HAP-1 (cell line): ENCODE measurements at places on chromosomes 7 and 10.
A peak's percentile ranks its signal among the peaks of the same experiment; 100 is the strongest.

DNA sequence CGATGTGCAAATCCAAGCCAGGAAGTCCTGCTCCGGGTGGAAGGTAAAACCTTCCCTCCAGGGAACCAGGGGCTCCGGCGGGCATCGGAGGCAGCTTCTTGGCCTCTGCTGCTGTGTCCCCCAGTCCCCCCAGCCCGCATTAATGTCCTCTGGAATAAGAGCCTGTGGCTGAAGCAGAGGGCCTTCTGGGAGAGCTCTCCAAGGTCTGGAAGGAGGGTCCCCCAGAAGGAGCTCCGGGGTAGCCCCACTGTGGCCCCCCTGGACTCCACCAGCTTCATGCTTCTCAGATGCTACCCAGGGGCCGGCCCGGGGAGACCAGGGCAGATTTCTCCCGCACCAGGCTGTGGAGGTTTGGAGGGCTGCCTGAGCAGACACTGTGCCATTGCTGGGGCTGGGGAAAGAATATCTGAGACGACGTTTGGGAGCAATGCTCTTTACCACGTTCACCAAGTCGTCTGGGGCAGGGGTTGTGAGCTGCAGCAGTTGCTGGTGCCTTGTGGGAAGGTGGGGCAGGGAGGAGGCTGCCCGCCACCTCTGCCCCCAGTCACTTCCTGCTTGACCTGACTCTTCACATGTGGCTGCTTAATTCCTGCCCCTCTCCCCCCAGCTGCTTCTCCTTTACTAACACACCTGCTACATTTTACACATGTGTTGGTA lies 8.3 kb downstream of the ZNF853 start:
- no peak for DNase-seq

DNA sequence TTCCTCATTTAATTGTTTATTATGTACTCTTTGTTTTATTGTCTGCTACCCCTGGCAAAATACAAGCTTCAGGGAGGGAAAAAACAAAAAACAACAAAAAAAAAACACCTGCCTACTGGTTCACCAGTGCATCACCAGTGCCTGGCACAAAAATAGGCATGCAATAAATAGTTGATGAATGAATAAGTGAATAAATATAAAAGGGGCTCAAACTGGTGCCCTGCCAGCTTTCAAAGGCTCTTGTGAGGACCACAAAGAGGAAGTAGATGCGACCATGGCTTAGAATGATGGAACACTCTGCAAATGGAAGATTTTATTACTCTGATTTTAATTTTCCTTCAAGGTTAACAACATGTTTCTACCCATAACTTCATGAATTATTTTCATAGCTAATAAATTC lies 213.0 kb upstream of the INHBA start:
- no peak for DNase-seq

DNA sequence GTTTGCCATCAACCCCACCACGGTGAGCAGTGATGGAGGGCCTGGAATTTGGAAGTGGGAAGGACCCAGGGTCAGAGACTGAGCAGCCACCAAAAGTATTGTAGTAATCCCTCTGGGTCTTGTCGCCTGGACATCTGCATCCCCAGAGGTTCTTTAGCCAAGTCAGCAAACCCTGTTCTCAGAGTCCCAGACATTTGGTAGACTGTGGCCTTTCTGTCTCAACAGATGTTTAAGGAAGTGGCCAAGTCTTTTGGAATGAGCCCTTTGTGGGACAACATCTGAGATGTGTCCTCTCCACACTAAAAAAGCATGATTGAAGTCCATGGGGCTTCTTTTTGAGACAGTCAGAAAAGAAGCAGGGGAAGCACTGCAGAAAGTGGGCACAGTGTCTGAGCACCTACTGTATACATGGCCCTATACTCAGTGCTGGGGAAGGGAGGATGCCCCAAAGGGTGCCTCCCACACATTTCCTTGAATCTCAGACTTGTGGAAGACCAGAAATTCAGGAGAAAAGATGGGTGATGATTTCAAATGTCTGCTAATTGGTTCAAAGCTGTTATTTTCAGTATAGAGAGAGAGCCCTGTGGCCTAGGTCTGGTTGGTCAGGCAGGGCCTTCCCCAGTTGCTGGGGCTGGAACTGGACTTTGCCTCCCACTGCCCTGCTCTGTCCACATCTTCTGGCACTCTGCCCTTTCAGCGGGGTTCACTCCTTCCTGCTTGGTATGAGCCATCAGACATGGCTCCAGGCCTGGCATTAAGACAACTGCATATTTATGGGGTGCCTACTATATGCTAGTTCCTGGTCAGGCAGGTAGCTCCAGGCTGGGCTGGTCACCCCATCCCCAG lies 26.5 kb upstream of the VSIR start:
- DNase-seq, result no peak

GRCh38 chr7:140607441-140607989 lies 33.1 kb downstream of the DENND2A start:
- no peak for DNase-seq

GRCh38 chr10:85671530-85671929 lies 695.1 kb downstream of the GRID1 start:
- DNase-seq, result no peak

GRCh38 chr10:122089311-122090017 lies 100.5 kb downstream of the TACC2 start:
- no peak for DNase-seq

DNA sequence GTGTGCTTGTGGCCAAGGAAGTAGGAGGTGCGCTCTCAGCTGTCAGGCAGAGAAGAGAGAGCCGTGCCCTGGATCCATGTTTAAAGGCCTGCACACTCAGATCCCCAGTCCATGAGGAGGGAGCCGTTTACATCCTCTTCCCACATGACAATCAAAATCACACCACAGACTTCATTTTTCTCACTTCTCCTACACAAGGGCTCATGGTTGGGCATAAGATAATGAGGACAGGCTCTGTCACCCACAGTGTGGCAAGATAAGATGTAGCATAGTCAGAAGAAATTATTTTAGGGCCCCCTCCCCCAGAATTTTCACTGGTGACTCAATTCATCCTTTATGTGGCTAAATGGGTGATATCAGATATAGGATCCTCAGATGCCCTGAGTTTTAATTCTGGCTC lies 35.9 kb upstream of the INHBA start:
- DNase-seq, result no peak

- DNase-seq, result no peak
These were observed 58.6 kb downstream of the AFAP1L2 start for GRCh38 chr10:114345701-114346100.

GRCh38 chr10:93300288-93300917 lies 181.7 kb downstream of the MYOF start:
- DNase-seq, result no peak

GRCh38 chr10:49667991-49668390 lies 11.5 kb upstream of the C10orf53 start:
- DNase-seq, result no peak

DNA sequence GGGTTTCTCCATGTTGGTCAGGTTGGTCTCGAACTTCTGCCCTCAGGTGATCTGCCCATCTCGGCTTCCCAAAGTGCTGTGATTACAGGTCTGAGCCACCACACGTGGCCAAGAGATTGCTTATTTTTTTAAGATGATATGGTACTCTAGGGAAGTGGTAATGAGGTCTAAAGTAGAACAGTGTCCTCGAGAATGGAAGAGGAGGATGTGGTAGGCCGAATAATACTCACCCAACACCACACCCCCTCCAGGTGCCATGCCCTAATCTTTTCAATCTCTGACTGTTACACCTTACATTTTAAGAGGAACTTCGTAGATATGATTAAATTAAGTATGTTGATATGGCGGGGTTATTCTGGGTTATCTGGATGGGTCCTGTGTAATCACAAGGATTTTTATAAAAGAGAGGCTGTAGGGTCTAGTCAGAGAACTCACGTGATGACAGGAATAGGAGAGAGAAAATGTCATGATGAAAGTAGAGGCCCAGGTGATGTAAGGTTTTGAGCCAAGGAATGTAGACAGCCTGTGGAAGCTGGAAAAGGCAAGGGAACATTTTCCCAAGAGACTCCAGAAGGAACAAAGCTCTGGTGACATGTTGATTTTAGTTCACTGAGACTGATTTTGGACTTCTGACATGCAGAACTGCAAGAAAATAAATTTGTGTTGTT lies 29.5 kb downstream of the CDK13 start:
- DNase-seq, result no peak

DNA sequence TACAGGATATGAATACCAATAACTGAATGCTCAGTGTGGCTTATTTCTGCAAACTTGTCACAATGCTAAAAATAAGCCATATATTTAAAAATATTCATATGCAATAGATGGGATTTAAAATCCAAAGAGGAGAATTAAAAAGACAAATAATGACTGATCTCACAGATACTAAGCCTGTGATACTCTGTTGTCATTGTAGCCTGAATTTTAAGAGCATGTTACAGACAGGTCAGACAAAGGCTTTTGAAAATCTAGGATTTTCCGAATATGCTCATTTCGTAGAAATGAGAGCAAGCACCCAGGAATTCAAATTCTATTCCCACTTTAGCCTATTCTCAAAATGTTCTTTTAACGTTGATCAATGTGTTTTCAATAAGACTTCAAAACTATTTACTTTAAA lies 269.7 kb downstream of the PCDH15 start:
- DNase-seq, result no peak

- no peak for DNase-seq
These were observed 5.0 kb downstream of the NIPSNAP2 start for GRCh38 chr7:55969391-55969790.

GRCh38 chr10:22466763-22467334 lies 121.6 kb downstream of the SPAG6 start:
- DNase-seq, result no peak

DNA sequence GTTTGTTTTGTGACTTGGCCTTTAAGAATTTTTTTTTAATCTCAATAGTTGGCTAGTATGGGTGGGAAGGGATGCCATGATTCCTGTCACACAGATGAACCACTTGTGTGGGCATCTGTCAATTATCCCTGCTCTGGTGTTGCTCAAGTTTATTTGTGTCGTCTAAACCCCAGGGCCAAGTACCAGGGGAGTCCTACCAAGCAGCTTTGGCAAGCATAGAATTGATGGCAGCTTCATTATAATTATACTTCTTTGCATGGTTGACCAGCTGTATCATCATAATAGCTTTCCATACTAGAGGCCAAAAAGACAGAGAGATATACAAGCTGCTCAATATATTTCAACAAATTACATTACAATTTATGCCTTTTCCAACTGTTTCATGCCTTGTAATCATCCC lies 30.4 kb downstream of the SUGCT start:
- no peak for DNase-seq

- no peak for DNase-seq
These were observed 857.8 kb downstream of the KCNMA1 start for GRCh38 chr10:76779796-76780301.

GRCh38 chr7:2164646-2165045 lies 68.1 kb downstream of the MAD1L1 start:
- DNase-seq, result no peak

DNA sequence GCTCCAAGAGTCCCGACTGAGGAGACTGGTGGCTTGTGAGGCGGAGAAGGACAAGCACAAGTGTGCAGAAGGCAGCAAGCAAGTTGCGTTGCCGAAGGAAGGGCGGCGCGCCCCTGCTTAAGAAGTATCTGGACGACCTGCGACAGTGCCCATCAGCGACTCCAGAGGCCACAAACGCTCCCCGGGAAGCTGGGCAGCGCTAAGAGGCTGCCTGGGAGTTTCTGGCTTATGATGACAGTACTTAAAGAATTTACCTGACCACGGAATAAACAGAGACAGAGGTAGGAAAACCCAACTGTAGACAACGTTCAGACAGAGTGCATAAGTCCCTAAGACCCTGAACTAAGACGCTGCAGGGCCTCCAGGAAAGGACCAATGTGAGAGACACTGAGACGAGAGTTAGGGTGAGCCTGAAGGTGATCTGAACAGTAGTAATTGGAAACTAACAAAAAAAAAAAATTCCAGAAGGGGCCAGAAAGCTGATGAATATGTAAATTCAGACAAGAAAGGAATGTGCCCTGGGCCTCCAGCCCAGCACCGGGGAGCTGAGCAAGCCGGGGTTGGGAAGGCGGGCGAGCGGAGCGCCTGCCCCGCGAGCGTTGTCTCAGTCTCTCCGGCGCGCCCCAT lies 1.0 kb downstream of the OSBPL3 start:
- peak; percentile 23 for DNase-seq
